Myometrial cell (primary cell): ENCODE measurements at places on chromosomes 5 and 9. TPM values are rescaled to one million over a fixed set of nuclear protein-coding genes. Genes with fewer than 3 reads are reported as not detected.

STK10 gene
- total RNA-seq = 19.0 and 19.5 TPM in 2 replicates

SMIM27 gene
- 2.8 and 9.2 TPM in 2 replicates for total RNA-seq

TMEFF1 gene
- total RNA-seq = under 0.01 TPM in 2 replicates

CD72 gene
- total RNA-seq = 0.35 and 1.2 TPM in 2 replicates

IFNA2 gene
- not detected in 2 replicates for total RNA-seq

RGS3 gene
- 35.6 and 35.7 TPM in 2 replicates for total RNA-seq

ADAMTS6 gene
- total RNA-seq = 17.3 and 28.2 TPM in 2 replicates

BHMT gene
- total RNA-seq = not detected in 2 replicates

AGXT2 gene
- total RNA-seq = not detected in 2 replicates

C9orf153 gene
- not detected in 2 replicates for total RNA-seq

SMIM33 gene
- total RNA-seq = not detected in 2 replicates

TPM2 gene
- total RNA-seq = 1,252 and 1,303 TPM in 2 replicates

ZNF474 gene
- total RNA-seq = 0.29 and 0.53 TPM in 2 replicates

CWC27 gene
- total RNA-seq = 13.5 and 19.0 TPM in 2 replicates

TMOD1 gene
- 1.7 TPM in 1 of 2 replicates, not detected in the other for total RNA-seq

LMX1B gene
- total RNA-seq = not detected in 2 replicates

STKLD1 gene
- 0.18 and 1.7 TPM in 2 replicates for total RNA-seq

DOK3 gene
- 1.2 TPM in 1 of 2 replicates, not detected in the other for total RNA-seq

DCANP1 gene
- not detected in 2 replicates for total RNA-seq

RNF183 gene
- not detected in 2 replicates for total RNA-seq

HTR1A gene
- not detected in 2 replicates for total RNA-seq

CDC20B gene
- not detected in 2 replicates for total RNA-seq

DBH gene
- total RNA-seq = not detected in 2 replicates

BRD3 gene
- 6.1 and 7.8 TPM in 2 replicates for total RNA-seq

ELOVL7 gene
- not detected in 2 replicates for total RNA-seq

LRRC19 gene
- not detected in 2 replicates for total RNA-seq

ZNF462 gene
- total RNA-seq = 5.0 and 6.1 TPM in 2 replicates
